Fibroblast of the conjunctiva (primary cell): ENCODE measurements at places on chromosomes 12 and 14.

GRCh38 chr14:71341156-71341555 lies 433.9 kb downstream of the PCNX1 start:
- DNase-seq: no peak

DNA sequence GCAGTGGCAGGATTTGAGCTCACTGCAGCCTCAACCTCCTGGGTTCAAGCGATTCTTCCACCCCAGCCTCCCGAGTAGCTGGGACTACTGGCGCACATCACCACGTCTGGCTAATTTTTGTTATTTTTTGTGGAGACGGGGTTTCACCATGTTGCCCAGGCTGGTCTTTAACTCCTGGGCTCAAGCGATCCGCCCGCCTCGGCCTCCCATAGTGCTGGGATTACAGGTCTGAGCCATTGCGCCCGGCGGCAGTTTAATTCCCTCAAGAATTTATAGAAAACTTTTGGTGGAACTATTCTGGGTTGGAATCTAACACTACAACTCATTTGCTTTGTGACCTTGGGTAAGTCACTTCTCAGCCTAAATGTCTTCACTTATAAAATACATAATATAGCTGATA lies 1.8 kb upstream of the SP1 start:
- no peak for DNase-seq

- no peak for DNase-seq
Measured at GRCh38 chr14:56962444-56963080, 152.3 kb upstream of the OTX2 start.

DNA sequence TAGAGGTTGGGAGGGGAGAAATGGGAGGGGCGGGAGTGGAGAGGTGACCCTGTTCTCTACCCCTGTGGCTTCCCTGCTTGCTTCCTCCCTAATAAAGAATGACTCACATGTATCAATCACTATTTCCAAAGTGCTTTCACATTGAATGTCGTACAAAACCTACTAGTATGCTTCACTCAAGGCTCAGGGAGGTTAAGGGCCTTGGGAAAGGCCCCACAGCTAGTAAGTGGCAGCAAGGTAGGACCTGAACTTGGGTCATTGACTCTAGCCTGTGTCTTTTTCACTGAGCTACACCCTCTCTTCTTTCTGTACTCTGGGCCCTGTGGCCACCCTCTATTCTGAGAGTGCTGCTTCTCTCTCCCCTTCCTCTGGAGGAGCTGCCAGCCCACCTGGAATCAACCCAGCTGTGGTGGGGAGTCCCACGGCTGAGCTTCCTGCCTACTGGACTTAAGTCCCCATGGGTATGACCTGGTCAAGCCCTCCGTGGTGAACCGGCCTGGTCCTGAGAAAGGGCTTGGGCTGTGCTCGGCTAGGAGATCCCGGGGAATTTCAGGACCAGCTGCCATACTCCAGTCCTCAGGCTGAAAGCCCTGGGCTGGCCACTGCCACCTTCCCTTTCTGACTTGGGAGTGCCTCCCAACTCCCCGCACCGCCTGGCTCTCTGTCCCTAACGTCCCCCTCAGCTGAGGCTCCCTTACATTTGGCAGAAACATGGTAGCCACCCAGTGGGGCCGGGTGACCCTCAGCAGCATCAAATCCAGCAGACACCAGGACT lies 13.0 kb downstream of the SLC48A1 start:
- DNase-seq: no peak

DNA sequence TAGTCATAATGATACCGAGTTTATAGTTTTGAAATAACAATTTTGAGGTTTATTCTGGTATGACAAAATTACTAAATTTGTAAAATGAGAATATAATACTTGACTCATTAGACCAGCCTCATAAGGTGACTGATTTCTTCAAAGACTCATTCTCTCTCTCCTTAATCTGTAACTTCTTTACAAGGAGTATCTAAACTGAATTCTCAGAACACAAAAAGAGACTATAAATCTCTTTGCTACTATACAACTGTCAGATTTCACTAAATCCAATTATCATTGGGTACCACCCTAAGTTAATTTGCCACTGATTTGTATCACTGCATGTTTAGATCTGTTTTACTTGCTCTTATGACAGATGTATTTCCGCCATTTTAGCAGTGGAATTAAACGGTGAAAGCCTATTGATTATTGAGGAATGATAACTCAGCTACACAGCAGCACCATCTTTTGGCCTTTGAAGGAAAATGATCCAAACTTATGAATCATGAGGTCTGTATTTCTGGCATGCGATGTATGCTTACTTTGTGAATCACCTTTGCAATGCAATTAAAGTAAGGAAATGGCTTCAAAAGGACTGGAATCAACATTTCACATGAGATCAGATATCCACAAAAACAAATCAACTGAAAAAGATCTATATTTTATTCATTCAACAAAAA lies 161.2 kb downstream of the RERGL start:
- DNase-seq: peak; percentile 18

GRCh38 chr12:120106151-120106550 lies 10.4 kb downstream of the RAB35 start:
- DNase-seq: no peak

- DNase-seq: no peak
Measured at GRCh38 chr12:87047691-87048090, 791.5 kb upstream of the MGAT4C start.

GRCh38 chr14:21015312-21015711 lies 9.5 kb downstream of the NDRG2 start:
- no peak for DNase-seq

DNA sequence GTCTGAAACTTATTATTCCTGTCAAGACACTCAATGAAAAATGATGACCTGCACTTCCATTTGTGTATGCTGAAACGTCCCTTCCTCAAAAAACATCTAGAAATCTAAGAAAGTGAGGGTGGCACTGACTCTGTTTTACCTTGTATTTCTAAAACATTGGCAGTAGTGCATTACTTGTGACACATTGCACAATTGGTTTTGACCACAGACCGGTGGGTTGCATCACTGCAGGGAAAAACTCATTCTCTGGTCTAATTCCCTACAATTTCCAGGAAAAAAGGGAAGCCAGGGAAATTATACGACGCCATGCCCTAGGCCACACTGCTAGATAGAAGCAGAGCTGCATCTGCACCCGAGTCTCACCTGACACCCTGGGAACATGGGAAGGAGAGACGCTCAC lies 156.7 kb downstream of the NTF3 start:
- DNase-seq: no peak

- DNase-seq: no peak
Measured at GRCh38 chr12:33562401-33562800, 122.8 kb upstream of the SYT10 start.

GRCh38 chr12:68868043-68868790 lies 60.2 kb downstream of the MDM2 start:
- no peak for DNase-seq

GRCh38 chr14:72545411-72546311 lies 348.2 kb downstream of the DPF3 start:
- DNase-seq: no peak

- no peak for DNase-seq
Measured at GRCh38 chr14:80926397-80927082, 15.0 kb downstream of the CEP128 start.

DNA sequence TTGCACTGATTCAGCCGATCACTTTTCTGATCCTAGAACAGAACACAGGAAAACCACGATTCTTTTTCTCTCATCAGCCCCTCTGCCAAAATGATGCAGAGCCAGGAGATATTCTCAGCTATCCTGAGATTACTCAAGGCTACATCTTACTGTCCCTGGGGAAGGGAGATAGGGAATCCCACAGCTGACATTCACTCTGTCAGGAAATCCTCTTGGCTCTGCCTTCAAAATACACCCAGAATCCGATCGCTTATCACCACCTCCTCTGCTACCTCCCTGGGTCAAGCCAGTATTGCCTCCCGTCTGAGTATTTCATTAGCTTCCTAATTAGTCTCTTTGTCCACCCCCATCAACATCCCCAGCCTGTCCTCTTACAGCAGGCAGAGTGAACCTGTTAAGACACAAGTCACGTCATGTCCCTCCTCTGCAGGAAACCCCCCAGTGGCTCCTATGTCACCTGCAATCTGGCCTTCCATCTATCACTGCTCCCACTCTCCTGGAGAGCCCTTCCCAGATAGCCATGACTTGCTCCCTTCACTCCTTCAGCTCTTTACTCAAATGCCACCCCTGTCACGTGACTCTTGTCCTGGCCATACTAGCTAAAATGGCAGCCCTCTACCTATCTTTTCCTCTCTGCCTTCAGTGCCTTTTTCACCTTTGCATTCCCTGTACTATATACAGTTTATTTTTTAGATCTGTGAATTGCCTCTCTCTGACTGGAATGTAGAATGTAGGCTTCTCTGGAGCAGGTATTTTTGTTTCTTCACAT lies 70.3 kb downstream of the GALNT4 start:
- no peak for DNase-seq

GRCh38 chr12:50637870-50638481 lies 125.9 kb upstream of the ATF1 start:
- DNase-seq: peak; percentile 55

DNA sequence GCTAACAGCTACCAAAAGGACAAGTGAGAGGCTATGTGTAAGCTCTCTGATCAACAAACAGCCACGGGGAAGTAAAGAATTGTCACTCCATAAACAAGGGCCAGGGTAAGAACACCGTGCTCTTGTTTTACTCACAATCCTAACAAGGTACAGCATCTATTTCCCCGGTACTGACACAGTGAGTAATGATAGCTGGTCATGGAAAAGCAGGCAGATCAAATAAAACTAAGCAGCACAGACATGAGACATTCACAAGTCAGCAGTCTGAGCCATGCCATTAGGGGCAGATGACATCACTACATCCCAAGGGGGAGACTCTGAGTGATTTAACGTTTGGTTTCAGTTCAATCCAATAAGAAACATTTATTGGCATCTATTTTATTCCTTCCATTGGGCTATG lies 54.4 kb downstream of the ARL6IP4 start:
- DNase-seq: no peak

DNA sequence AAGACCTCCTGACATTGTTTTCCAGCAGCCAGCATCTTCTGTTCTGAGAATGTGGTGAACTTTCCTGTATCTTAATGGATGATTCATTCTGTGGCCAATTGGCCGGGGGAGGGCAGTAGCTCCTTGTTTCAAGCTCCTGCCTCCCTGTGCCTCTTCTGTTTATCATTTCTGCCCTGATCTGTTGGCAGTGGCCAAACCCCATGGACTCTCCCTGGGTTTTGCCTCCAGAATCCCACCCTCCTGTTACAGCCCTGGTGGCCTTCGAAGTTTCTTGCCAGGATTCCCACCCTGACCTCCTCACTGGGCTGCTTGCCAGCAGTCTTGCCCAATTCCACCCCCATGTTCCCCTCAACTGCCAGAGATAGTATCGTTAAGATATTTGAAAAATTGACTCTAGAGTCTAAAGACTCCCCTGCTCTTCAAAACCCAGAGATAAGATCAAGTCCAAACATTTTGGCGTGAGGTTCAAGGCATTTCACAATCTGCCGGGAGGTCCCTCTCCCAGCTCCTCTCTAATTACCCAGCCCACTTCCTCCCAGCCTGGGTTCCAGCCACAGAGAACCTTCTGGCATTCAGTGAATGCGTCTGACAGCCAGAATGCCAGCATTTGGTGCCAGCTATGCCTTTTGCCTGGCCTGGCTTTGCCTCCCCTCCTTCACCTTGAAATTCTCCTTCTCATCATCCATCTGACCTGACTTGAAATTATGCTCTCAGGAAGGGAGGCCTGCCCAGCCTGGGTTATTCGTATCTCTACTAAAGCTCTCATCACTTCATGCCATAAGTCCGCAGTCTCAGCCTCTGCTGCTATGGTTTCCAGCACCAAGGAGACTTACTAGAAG lies 37.7 kb upstream of the TXNRD1 start:
- DNase-seq: peak; percentile 98

DNA sequence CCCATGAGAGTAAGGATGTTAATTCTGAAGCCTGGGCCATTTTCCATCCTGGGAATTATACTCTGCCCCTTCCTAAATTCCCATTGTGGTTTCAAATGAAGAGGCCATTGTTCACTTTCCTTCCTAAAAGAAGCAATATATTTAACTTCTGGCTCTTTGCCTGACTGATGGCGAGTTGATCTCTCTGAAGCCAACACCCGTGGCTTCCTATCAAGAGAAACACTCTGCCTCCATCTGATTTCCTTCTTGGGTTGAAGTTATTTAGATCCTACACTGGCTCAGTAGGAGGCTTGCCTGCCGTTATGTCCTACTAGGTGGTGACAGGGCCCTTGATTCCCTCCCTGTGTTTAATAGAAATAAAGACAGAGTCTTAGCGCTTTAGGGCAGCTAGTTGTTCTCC lies 97.4 kb downstream of the PRKCH start:
- no peak for DNase-seq

DNA sequence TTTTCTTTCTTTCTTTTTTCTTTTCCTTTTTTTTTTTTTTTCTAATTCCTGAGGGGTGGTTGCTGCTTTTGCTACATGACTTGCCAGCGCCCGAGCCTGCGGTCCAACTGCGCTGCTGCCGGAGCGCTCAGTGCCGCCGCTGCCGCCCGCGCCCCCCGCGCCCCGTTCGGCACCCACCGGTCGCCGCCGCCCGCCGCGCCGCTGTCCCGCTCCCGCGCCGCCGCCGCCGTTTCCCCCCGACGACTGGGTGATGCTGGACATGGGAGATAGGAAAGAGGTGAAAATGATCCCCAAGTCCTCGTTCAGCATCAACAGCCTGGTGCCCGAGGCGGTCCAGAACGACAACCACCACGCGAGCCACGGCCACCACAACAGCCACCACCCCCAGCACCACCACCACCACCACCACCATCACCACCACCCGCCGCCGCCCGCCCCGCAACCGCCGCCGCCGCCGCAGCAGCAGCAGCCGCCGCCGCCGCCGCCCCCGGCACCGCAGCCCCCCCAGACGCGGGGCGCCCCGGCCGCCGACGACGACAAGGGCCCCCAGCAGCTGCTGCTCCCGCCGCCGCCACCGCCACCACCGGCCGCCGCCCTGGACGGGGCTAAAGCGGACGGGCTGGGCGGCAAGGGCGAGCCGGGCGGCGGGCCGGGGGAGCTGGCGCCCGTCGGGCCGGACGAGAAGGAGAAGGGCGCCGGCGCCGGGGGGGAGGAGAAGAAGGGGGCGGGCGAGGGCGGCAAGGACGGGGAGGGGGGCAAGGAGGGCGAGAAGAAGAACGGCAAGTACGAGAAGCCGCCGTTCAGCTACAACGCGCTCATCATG lies 654 bp downstream of the FOXG1 start:
- no peak for DNase-seq

- DNase-seq: no peak
Measured at GRCh38 chr14:65470404-65470880, 57.9 kb downstream of the FUT8 start.

- no peak for DNase-seq
Measured at GRCh38 chr12:59615392-59616165, 19.8 kb downstream of the SLC16A7 start.

DNA sequence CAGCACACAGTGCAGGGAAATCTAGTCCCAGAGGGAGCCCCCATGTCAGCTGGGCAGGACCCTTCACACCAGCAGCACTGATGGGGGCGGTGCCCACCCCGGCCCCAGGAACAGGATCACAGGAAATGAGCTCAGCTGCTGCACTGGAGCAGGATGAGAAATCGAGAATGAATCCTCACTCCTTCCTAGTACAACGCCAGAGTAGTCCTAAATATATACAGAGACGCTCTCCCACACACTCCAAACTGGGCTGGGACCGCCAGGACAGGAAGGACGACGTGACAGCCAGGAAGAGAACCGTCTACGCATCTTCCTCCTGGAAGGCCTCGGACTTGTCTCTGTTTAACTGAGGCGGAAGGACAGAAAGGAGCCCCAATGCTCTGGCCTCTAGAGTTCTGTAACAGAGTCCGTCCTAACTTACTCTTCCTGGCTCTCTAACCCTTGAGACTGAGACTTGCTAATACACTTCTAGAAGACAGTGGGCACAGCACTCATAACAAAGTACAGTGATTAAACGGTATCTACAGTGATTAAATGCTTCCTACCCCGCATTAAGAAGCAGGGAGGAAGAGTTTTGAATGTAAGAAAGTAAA lies 33.4 kb downstream of the CDC42BPB start:
- no peak for DNase-seq

- no peak for DNase-seq
Measured at GRCh38 chr14:101355284-101355683, 206.0 kb upstream of the DIO3 start.
